ENCODE measurements at places on chromosomes 16 and 17. TPM values are rescaled to one million over a fixed set of nuclear protein-coding genes. Genes with fewer than 3 reads are reported as not detected.
A peak's percentile ranks its signal among the peaks of the same experiment; 100 is the strongest.

The GFOD2 gene
- 20.1 TPM for total RNA-seq

The PIRT gene
- total RNA-seq, result not detected

The APOH gene
- not detected for total RNA-seq

The BRICD5 gene
- total RNA-seq, result 11.9 TPM

The DDX28 gene
- 22.9 TPM for total RNA-seq

The TBX4 gene
- not detected for total RNA-seq

The NPIPA5 gene
- total RNA-seq, result 5.2 TPM

The XYLT1 gene
- 14.5 TPM for total RNA-seq

The TSPAN10 gene
- 1.2 TPM for total RNA-seq

- DNase-seq, result no peak
Measured at GRCh38 chr17:49551221-49552069, 24.2 kb upstream of the NXPH3 start.

GRCh38 chr17:75885431-75885830 lies 7.0 kb upstream of the TRIM47 start:
- no peak for DNase-seq

GRCh38 chr16:27982184-27982583 lies 81.3 kb downstream of the GSG1L start:
- no peak for DNase-seq

- DNase-seq, result peak; percentile 87
Measured at GRCh38 chr17:15651583-15652110, 32.1 kb upstream of the FBXW10B start.

DNA sequence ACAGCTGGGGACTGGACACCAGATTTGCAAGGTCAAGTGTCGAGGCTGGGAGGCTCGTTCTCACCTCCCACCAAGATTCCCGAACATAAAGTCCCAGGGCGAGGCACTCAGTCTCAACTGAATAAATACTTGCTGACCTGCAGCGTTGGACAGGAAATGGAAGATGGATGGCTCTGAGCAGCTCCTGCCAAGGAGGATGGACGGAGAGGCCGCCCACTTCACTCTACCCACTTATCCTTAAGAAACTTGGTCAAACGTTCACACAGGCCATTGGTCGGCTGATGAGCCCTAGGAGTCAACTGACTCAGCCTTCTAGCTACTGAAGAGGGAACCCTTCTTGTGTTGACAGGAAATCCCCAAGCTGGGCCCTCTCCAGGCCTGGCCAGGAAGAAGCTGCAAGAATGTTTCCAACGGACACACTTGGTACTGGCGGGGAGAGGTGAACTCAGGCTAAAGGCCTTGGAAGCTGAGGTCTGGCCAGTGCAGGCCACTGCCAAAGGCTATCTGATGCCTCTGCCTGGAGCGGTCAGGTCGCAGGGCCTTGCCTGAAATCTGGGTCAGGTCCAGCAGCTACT lies 50.0 kb downstream of the VAC14 start:
- DNase-seq, result no peak

DNA sequence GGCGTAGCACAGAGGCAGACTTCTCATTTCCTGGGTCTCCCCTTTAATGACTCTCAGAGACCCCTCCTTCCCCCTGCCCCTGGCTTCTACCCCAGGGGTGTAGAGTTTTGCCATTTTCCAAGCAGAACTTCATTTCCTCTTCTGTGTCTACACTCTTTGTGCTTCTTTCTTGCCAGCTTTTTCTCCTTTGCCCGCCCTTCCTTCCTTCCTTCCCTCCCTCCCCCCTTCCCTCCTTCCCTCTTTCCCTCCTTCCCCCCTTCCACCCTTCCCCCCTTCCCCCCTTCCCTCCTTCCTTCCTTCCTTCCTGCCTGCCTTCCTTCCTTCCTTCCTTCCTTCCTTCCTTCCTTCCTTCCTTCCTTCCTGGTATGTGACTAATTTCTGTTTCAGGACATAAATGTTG lies 47.0 kb downstream of the MAPT start:
- no peak for DNase-seq

GRCh38 chr17:78406920-78407319 lies 28.5 kb downstream of the PGS1 start:
- DNase-seq, result no peak

DNA sequence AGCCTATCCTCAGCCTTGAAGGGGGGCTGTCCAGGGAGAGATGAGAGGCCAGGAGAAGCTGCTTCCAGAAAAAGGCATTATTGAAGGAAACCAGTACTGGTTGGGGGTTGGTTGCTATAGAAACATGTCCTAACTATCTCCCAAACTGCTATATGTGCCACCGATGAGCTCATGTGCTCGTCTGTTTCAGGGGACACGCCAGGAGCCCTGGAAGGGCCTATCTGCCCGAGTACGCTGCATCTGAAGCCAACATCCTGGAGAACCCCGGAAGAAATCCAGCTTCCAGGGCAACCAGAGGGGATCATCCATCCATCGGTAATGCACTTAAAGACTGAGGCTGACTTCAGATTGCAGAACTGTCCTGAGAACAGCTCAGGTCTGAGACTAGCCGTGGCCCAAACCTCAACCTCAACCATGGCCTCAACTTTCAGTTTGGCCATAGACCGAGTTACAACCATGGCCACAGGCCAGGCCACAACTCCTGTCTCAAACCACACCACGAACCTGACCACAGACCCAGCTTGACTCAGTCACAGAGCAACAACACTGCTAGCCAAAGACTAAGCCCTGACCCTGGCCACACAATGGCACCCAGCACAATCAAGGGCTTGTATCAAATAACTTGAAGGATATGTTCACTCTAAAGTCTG lies 10.2 kb downstream of the PITPNM3 start:
- DNase-seq, result no peak

GRCh38 chr17:16282522-16282921 lies 65.5 kb downstream of the PIGL start:
- DNase-seq, result no peak

- no peak for DNase-seq
Measured at GRCh38 chr16:30728899-30729672, 19.1 kb upstream of the PHKG2 start.

DNA sequence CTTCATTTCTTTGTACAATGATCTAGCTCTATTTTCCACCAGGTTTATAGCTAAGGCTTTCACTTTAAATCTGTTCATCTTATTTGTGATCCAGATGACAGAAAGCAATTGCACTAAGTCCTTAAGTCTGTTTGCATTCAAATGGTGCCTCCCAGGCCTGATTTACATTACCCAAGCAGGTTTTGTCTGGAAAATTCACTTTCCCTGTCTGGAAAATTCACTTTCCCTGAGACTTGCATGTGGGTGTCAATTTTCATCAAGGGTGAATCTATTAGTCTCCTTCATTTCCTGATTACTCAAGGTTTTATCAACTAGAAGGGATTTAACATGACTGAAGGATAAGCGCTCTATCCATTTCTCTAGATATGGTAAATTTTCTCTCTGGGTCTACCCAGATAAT lies 1480.2 kb upstream of the GOT2 start:
- DNase-seq, result no peak
